Mesangial cell (primary cell): ENCODE measurements at places on chromosomes 2 and 18. TPM values are rescaled to one million over a fixed set of nuclear protein-coding genes. Genes with fewer than 3 reads are reported as not detected.

Gene ASAP2
- 27.0 and 28.4 TPM in 2 replicates for total RNA-seq

Gene ATL2
- 18.8 and 31.8 TPM in 2 replicates for total RNA-seq

Gene SLC66A2
- 36.0 and 40.9 TPM in 2 replicates for total RNA-seq

Gene HOXD13
- not detected in 2 replicates for total RNA-seq

Gene AOX1
- 1.5 and 9.3 TPM in 2 replicates for total RNA-seq

Gene CRACDL
- 0.33 and 5.7 TPM in 2 replicates for total RNA-seq

Gene SCN7A
- 0.51 TPM in 1 of 2 replicates, not detected in the other for total RNA-seq

Gene UGT1A4
- total RNA-seq, result not detected in 2 replicates

Gene LTBP1
- 69.7 and 109 TPM in 2 replicates for total RNA-seq

Gene TMEM169
- 1.6 and 7.0 TPM in 2 replicates for total RNA-seq
